T-helper 2 cell treated with Interferon-gamma antibody and Interleukin-4, amounts not matched to agents 5 μg/mL and 100 μg/mL, for 36 hours (primary cell): ENCODE measurements at places on chromosomes 1 and 21.

DNA sequence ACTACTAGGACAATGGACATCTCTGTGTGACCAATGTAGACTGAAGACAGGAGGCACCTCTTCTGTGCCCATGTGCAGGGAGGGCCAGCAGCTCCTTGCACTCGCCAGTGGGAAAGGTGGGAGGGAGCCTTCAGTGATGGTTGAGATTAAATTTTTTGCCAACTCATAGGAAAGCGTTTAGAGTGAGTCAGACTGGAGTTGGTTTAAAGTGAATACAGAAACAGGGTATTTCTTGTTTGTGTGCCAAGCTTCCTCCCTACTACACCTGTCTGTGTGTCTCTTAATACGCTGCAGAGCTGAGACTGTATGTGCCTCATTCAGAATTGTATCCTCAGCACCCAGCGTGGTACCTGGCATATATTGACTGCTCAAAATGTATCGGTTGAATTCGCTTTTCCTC is 13.5 kb upstream of the COL16A1 start:
- DNase-seq: no peak

DNA sequence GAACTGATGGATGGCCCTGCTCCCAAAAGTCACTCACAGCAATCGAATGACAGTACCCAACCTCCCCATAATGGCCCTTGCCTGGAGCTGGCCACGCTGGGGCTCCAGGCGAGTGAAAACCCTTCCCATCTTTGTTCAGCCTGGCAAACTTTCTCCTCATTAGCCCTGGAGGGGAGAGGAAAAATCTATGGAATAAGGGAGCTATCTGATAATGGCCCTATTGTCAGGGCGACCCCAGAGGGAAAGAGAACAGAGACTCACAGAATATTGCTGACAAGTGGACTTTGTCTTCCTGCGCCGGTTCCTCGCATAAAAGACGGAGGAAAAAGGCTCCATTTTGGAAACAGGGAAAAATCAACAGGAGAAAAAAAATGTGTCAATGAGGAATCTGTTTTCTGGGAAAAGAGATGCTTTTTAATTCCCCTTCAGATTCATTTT is 13.0 kb upstream of the ARHGEF16 start:
- DNase-seq: no peak

DNA sequence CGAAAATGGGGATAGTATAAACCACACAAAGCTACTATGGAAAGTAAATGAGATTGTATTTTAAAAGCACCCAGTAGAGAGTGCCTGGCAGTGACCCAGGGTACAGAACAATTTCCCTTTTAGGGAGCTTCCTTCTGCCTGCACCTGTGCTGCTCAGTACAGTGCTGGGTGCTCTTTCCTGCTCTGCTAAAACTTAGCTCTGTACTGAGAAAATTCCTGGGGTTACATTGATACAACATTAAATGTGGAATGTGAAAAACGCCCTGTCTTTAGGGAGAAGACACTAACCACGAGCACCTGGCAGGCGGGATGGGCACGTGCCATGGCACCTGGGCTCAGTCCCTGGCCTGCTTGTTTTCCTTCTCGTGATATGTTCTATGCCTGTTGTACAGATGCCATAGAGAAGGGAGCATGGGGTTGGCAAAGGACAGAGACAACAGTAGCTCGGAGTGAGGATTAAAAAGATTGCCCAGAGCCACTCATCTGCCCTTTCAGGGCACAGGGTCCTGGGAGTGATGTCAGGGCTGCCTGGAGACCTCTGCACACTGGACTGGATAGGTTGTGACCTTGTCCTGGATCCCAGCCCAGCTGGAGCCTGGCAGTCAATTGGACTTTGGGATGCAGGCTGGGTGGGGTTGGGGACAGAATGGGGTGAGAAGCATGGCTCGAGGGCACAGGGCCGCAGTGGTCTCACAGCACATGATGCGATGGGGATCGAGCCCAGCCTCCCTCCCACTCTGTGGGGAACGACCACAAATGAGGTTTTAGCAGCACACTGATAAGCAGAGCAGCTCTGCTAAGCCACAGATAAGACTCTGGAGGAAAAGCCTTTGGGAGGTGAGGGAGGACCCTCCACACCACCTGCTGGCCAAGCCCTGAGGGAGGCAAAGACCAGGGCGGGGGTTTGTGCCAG is 4.2 kb downstream of the SPATA46 start:
- DNase-seq: no peak

- no peak for DNase-seq
These were observed 10.7 kb downstream of the KCNA10 start for GRCh38 chr1:110508028-110508940.

GRCh38 chr21:37061926-37062592 is 10.8 kb downstream of the PIGP start:
- no peak for DNase-seq

DNA sequence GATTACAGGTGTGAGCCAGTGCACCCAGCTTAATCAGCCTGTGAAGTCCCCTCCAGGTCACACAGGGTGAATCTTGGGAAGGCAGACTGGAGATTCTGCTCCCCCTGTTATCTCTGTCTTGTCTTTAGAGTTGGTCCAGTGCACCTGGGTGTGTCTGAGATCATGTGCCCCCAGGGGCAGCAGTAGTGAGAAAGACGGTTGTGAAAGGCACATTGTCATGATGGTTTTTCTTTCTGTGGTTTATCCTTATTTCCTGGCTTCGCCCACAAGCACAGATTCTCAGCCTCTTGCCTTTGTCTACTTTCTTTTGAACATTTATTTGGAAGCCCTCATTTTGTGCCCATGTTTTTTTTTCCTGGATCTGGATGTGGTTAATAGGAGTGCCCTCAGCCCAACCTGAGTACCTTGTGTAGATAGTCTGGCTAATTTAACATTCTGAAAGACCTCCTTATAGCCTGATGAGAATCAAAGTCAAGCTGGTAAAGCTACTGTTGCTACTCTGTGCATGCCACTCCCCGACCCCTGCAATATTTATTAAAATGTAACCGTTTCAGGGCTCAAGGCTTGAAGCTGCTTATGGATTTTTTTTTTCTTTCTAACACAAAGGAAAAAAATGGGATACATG is 23.7 kb downstream of the UCK2 start:
- DNase-seq: peak; percentile 34

DNA sequence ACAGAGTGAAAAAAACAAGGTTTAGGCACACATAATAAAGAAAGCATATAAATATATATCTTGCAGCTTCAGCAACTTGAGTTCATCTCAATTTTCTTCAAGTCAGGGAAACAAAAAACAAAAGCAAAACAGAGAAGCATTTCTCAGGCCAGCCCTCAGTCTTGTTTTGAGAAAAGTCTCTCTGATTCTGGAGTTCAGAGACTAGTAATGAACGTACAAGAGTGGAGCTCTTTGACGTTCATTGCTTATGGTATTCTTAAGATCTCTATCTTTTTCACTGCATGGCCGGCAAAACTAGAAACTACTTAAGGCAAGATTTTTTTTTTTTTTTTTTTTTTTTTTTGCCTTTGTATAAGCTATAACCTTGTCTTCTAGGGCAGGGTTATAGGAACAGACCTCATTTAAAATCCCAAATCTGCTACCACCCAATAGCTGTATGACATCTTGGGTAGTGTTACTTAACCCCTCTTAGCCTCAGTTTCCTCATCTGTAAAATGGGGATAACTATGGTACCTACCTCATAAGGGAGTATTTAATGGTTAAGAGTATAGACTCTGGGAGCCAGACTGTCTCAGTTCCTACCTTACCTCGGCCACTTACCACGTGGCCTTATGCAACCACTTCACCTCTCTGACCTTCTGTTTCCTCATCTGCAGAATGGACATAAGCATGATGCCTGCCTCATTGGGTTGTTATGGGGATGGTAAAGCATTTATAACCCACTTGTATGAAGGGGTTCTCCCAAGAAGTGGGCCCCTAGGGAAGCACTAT is 33.6 kb downstream of the LMO4 start:
- no peak for DNase-seq

GRCh38 chr1:118914379-118915161 is 73.6 kb downstream of the TBX15 start:
- DNase-seq: no peak

GRCh38 chr1:191901651-191902050 is 256.6 kb upstream of the RGS18 start:
- no peak for DNase-seq

GRCh38 chr21:41894922-41895557 is 15.9 kb upstream of the PRDM15 start:
- no peak for DNase-seq

DNA sequence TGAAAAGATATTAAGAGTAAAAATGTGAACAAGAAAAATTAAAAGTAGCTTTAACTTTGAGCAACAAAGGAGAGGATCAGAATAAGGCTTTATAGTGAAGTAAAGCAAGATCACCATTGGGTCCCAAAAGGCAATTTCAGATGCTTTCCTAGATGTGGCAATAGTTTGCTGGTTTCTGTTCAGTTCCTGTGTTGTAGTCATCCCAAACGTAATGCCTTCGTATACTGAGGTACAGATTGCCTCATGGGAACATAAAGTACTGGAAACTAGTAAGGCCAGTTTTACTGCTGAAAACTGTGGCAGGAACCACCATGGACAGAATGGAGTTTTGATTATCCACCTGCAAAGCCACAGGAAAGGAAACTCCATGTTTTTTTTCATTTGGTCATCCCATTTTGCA is 283.5 kb upstream of the SGIP1 start:
- DNase-seq: no peak
